Activated CD4-positive, alpha-beta T cell treated with anti-CD3 and anti-CD28 coated beads for 36 hours (primary cell): ENCODE measurements at places on chromosomes 1 and 21. TPM values are rescaled to one million over a fixed set of nuclear protein-coding genes. Genes with fewer than 3 reads are reported as not detected.

The CLCNKA gene
- not detected for total RNA-seq

The PAQR6 gene
- 5.7 TPM for total RNA-seq

The AK4 gene
- 102 TPM for total RNA-seq

The FAM163A gene
- not detected for total RNA-seq

The MAP10 gene
- 1.4 TPM for total RNA-seq

The OR2G6 gene
- not detected for total RNA-seq

The BROX gene
- 42.9 TPM for total RNA-seq

The RO60 gene
- total RNA-seq: 57.3 TPM

The IGSF21 gene
- total RNA-seq: not detected

The CTSK gene
- 2.1 TPM for total RNA-seq

DNA sequence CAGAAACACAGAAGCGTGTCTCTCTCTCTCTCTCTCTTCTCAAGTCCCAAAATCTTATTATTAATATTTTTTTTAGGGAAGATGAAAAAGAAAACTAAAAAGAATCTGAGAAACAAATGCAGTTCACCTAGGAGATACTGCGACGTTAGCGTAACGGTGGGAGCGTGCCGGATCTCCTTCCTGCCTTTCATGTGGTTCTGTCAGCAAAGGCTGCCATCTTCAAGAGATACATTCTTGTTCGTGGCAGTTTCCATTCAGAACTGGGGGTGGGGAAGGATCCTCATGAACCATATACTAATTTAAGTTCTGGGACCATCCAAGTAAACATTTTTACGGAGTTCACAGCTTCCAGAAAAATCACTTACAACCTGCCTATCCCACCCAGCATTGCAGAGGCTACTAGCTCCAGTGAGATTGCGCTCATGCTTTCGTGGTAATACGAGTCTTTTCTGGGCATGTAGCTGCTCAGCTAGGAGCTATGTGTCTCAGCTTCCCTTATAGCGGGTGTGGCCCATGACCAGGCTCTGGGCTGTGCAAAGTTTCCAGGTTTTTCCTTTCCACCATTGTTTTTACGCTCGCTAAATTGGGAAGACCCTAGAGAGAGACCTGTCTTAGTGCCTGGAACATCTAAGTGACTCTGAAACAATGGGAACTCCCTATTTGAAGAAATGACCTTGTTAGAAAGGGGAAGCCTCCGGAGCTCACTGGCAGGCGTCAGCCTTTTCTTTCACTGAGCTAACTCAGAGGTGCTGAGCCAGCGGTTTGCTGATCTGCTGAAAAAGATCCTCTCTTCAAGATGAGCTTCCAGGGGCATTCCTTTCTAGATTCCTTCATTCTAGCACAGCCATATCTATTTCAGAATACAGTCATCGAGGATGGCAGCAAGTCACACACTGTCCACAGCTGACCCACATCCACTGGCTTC lies 17.3 kb downstream of the SLAMF1 start:
- DNase-seq: peak; percentile 83

DNA sequence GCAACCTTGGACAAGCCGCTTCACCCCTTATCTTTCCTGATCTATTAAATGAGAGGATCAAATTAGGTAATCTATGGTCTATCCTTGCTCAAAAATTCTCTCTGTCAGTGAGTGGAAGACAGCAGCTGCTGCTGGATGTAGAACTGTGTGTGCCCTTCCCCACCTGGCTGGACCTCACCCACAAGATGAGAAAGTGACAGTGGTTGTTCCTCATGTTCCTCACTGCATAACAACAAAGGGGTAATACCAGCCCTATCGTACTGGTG lies 16.9 kb downstream of the SSR2 start:
- DNase-seq: no peak

GRCh38 chr1:45400049-45400448 lies 59.8 kb upstream of the MUTYH start:
- no peak for DNase-seq

DNA sequence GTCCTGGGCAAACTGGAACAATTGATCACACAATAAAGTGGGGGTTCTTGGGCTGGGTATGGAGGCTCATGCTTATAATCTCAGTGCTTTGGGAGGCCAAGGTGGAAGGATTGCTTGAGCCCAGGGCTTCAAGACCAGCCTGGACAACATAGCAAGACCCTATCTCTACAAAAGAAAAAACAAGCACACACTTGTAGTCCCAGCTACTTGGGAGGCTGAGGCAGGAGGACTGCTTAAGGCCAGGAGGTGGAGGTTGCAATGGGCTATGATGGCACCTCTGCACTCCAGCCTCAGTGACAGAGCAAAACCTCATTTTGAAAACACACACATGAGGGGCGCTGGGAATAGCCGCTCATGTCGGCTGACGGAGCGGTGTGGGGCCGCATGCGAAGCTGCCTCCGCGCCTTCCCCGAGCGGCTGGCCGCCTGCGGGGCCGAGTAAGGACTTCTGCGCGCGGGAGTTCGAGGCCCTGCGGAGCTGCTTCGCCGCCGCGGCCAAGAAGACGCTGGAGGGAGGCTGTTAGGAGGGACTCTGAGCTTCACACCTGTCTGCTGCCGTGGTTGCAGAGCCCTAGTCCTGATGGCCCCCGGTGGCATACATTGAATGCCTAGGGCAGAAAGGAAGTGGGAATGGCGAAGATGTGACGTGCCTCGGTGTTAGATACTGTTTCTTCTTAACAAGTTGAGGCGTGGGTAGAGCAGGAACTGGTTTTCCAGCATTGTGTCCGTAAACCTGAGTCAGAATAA lies 59.5 kb downstream of the ACBD3 start:
- DNase-seq: no peak

DNA sequence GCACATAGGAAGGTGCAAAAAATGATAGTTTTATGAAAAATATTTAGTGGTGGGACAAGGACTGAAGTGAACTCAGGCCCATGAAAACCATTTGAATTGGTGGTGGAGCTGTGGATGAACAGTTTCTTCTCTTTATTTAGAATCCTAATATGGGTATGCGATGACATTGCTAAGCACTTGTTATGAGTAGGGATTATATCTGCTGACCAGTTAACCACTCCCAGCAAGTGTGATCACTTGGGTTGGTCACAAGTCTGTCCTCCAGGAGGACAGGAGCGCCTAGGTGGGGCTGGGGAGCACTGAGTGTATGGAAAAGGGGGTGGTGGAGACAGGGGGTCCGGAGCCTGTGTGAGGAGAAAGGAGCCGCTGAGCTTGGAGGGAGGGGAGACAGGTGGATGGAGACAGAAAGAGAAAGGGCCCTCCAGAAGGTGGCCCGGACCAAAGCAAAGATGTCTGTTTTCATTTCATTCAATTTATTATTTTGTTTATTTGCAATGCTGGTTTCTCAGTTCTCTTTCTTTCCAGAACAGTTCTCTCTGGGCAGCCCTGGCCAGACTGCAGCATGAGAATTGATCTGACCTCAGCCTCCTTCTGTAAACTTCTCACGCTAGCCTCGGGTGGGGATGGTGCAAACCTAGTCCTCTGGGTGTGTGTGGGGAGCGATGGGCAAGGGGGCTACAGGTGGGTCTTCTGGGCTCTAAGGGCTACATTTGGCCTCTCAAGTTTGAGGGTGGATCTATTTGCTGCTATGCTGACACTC lies 9.9 kb upstream of the ZSCAN20 start:
- no peak for DNase-seq

DNA sequence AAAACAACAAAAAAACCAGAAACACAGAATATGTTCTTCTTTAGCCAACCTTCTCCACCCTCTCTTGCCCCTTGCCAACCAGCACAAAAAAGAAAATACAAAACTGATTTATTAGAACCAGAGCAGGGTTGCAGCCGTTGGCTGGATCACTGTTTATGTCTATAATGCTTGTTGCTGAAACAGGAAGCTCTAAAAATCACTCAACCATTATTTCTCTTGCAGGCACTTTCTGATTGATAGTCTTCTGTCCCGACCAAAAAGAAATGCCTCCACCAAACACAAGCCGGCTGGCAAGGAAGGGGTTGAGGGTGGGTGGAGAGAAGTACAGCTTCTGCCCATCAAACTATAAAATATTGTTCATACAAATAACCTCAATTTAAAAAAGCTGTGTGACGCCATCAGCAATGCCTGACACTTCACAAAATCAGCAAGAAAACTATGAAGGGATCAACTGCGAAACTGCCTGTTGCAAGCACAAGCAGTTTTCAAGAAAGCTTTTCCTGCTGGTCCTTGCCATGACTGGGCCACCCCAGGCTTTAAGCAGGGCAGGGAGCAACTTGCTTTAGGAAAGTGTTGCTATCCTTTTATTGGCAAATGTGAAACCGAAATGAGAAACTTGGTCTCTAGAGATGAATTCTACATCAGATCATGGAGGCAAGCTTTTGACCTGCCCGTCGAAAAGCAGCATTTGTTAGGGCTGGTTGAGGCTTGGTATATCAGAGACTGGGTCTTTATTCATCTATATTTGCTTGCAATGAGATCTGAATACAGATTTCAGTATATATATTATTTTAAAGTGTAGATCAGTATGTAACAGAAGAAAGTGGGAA lies 174.2 kb downstream of the RUNX1 start:
- no peak for DNase-seq

- DNase-seq: no peak
Measured at GRCh38 chr1:224525411-224526040, 90.6 kb upstream of the CNIH3 start.

DNA sequence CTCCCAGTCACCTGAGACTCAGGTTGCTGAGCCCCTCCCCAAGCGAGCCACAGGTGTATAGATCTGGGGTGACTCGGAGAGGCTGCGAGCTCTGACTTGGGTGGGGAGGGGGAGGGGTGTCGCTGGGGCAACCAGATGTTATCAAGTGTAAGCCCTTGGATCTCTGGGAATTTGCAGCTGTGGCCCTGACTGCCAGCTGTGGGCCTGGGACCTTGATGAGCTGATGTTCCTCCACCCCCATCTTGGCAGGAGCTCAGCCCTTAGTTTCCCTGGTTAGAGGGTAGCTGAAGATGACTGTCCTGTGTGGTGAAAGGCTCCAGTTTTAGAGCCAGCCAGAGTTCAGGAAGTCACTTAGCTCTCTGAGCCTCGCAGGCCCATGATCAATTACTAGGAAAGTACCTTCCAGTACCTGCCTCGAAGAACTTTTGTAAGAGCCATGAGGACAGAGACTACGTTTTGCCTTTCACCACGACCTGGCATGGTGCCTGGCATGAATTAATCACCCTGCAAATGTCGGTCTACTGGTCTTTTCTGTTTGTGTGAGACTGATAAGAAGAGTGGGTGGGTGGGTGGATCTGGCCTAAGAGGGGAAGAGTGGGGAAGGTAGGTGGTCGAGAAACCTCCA lies 55.8 kb downstream of the YARS1 start:
- peak; percentile 81 for DNase-seq

DNA sequence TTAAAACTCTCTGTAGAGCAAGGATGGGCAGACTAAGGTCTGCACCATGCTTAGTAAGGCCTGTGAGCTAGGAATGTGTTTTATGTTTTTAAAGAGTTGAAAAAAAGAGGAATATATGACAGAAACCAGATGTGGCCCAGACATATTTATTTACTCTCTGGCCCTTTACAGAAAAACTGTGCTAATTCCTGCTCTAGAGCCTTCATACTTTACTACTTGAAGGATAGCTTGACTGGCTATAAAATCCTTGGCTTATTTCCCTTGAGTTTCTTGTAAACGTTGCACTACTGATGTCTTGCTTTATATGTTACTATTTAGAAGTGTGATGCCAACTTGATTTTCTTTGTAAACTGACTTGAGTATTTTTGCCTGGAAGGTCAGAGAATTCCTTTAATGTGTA lies 33.5 kb downstream of the CTBS start:
- DNase-seq: no peak

GRCh38 chr1:61192663-61193330 lies 110.4 kb downstream of the NFIA start:
- DNase-seq: no peak

- no peak for DNase-seq
Measured at GRCh38 chr1:79785561-79785960, 779.0 kb upstream of the ADGRL4 start.

- no peak for DNase-seq
Measured at GRCh38 chr1:59596432-59596831, 218.3 kb upstream of the HOOK1 start.

DNA sequence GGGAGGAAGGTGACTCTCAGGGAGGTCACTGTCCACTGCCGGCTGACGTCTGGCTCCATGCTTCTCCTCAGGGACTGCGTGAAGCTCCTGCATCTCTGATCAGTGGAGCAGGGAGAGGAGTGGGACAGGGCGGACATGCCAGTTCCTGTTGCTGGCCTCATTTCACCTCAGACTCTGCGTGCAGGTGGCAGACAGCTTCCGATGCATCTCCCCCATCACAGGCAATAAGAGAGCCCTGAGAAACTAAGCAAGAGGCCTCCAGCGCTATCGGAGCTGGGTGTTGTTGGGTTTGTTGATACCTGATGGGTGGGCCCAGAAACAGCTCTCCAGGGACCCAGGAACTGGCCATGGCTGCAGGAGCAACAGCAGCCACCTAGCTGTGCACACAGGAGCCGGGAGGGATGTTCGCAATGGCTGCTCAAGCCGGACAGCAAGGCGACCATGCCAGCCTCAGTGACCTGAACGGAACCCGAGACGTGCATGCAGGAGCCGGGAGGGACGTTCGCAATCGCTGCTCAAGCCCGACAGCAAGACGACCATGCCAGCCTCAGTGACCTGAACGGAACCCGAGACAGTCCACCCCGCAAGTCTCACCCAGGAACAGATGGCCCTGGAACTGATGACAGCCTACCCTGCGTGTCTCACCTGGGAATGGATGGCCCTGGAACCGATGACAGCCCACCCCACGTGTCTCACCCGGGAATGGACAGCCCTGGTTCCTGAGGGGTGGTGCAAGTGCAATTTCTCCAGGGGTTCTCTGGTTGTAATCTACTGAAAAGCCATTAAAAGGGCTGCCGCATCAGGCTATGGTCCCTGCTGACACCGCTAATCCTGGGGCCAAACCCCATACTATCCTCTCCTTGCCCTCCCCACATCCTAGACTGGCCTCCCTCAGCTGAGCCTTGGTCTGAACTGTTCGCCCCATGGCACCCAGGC lies 14.2 kb upstream of the PCBP3 start:
- DNase-seq: no peak

DNA sequence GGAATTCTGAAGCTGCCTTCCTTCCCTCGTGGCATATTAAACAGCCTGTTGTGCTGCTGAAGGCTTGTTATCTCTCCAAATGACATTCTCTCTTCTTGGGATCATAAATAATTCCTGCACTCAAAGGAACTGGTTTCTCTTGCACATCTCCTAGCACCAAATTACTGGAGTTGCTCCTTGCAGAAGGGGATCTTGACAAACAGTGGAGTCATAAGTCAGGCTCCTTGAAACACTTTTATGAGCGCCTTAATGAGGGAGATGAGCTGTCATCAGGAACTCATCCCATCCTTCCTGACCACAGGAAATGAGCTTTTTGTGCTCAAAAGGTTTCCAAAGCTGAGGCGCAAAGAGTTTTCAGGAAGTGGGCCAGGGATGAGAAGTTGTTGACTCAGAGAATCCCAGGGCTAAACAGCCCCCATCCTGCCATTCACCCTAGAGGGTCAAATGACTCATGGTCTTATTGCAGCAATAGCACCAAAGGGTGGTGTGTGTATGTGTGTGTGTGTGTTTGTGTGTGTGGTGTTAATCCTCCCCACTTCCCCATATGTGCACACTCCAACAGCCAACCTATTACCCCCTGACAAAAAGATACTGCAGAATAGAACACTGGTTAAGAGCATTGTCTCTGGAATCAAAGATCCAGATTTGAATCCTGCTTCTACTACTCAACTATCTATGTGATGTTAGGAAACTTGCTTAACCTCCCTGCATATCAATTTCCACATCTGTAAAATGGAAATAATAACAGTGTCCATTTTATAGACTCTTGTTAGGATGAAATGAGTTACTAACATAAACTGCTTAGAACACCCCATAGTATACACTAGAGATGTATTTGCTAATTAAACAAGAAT lies 2.8 kb upstream of the PHC2 start:
- DNase-seq: no peak
